ENCODE measurements at places on chromosomes 6 and 20.
A peak's percentile ranks its signal among the peaks of the same experiment; 100 is the strongest.

DNA sequence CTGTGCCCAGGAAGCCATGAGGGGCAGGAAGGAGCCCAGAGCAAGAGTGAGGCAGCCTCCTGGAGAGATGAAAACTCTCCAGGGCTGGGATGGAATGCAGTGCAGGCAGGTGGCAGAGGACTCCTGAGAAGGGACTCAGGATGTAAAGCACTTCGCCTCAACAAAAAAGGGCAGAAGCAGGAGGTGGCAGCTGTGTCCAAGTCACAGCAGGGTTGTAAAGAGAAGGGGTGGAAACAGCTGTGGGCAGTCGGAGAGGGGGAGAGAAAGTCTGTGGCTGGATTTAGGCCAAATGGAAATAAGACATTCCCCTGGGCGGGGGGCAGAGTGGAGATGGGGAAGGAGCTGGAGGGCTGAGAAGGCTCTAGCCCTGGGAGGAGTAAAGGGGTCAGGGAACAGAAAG lies 34.9 kb downstream of the CYP21A2 start:
- DNase-seq = no peak

GRCh38 chr6:136477548-136477947 lies 72.7 kb downstream of the MAP7 start:
- no peak for DNase-seq

DNA sequence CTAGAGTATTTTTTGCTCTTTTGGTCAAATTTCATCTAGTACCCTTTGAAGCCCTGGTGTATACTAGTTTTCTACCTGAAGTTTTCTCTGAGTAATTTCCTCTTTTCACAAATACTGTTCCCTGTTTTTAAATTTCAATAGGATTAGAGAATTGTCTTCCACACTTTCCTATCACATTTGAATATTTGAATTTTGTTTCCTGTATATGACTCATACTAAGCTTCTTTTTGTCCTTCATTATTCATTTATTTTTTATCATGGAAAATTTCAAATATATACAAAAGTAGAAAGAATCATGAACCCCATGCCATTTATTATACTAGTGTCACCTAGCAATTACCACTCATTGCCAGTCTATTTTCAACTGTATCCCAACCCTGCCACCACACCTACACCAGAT lies 52.7 kb downstream of the LHFPL5 start:
- DNase-seq = no peak

DNA sequence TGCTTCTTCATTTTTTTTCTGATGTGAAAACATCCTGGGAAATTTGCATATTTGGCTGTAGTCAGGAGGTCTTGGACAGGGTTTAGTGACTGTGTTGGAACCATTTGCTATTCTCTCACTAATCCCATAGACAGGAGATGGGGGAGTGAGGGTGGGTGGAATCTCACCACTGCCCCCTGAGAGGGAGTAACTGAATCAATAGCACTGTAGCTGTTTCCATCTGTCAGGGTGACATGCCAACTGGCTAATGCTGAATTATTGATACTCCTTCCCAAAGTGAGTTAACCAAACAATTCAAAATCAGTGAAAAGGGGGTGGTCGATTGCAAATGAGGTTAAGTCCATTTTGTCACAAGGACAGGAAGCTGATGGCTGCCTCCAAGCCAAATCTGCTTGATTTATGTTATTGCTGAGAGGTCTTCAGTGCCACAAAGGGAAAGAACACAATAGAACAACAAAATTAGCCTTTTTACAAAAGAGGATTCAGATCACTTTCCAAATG lies 55.1 kb upstream of the B3GAT2 start:
- DNase-seq = no peak

- no peak for DNase-seq
Measured at GRCh38 chr20:5401277-5401875, 84.6 kb upstream of the PROKR2 start.

DNA sequence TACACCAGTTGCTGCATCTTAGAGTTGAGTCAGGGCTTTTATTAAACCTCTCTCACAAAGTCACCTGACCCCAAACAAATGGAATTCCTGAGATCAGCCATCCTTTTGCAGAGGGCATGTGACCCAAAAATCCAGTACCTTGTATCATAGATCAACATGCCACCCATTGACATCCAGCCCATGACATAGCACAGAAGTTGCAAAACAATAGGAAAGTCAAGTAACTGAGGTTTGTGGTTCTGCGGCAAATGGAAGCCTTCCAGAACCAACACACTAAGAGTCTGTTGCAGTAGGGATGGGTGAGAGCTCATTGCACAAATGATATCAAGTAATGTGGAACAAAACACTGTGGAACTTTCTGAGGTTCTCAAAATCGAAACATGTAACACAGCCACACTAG lies 111.2 kb downstream of the PDE7B start:
- peak; percentile 65 for DNase-seq

DNA sequence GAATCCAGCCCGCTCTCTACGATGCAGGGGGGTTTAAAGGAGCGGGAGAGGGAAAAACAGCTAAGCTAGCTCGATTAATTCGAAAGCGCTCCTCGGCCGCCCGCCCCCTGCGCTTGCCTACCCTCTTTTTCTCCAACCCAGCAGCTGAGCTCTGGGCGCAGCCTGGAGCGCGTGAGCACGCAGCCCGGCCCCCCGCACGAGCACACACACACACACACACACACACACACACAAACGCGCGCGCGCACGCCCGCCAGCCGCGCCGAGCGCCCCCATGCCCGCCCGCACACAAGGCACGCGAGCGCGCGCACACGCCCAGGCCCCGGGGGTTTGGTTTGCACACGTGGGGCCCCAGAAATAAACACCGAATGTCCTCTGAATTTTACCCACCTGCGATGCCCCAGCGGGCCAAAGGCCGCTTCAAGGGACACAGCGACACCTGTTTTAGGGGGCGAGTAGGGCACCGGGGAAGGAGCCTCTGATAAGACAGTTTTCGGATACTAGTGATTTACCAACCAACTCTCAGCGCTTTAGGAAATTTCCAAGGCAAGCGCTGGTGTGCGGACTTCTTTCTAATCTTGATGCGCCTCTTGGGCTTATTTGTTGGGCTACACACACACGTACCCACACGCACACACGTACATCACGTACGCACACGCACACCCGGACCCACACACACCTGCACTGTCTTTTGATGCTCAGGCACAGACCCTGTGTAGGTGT lies 802 bp upstream of the NRN1 start:
- DNase-seq = no peak

DNA sequence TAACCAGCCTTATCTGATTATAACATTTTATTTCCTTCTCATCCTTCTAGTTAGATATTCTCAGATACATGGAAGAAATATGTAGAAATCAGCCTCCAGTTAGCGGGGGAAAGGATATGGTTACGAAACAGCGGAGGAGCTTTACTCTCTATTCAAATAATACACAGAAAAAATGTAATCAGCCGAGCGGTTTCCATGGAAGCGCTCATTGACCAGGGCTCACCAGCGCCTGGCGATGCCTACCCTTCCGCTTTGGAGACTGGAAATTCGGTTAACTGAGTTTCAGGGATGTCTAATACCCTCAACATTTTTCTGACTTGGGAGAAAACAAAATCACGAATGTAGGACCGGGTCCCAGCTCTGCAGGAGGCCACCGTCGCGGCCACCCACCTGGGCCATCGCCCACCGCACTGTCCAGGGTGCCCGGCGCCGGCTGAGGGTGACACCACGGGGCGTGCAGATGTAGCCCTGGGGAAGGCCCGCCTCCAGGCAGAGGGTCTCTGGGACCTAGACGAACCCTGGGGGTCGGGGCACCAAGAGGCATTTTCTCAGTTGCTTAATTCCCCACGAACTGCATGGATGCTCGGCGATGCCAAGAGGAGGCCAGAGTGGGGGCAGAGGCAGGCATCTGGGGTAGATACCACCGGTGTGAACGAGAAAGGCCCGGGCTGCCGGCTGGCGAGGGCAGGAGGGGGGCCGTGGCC lies 1.7 kb downstream of the PRR18 start:
- DNase-seq = no peak

DNA sequence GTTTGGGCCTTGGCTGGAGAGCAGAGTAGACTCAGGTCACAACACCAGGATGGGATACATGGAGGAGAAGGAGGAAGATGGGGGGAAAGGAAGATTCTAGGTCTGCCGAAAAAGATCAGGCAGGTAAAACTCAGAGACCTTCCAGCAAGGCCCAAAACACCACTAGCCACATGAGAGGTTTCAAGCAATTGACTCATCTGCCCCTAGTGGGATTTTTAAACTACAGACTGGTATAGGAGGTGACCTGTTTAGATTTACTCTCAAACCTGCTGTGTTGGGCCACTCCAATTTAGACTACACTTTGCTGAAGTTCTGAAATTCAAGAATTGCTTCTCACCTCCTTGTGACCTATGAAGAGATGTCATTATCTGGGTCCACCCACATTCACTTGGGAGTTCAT lies 236.9 kb upstream of the SASH1 start:
- DNase-seq = no peak

- no peak for DNase-seq
Measured at GRCh38 chr6:61586934-61587537, 699.0 kb downstream of the KHDRBS2 start.

DNA sequence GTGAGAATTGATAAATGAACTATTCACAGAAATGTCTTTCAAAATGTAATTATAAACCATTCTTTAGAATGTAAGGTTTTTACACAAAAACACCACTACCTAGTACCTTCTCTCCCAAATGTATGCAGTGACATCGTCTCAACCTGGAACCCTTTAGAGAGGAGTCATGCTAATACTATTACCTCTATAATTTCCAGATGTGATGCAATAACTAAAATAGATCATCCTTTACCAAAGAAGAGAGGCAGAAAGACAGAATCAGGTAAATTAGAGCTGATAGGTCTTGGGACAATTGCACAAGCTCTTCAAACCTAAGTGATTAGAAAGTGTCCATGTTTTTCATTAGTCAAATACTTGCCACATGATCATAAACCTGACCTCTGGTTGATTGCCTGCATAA lies 96.7 kb downstream of the HDGFL1 start:
- no peak for DNase-seq

GRCh38 chr20:1418350-1418749 lies 25.5 kb upstream of the FKBP1A start:
- DNase-seq = no peak

DNA sequence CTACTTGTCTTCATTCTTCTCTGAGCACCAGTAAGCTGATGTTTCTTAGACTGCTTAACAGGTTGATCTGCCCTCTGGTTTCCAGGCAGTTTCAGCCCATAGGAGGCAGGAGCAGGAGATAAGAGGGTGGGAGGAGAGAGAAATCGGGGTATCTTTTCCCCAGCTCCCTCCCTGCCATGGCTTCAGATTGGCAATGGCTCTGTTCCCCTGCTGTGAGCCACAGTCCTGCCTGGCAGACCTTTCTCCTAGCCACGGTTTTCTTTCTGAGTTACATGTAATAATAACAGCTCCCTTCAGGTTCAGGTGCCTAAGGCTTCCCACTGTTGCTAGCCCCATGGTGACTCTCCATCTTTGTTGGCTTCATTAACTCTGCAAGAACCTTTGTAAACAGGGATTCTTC lies 115.3 kb downstream of the CD83 start:
- no peak for DNase-seq

DNA sequence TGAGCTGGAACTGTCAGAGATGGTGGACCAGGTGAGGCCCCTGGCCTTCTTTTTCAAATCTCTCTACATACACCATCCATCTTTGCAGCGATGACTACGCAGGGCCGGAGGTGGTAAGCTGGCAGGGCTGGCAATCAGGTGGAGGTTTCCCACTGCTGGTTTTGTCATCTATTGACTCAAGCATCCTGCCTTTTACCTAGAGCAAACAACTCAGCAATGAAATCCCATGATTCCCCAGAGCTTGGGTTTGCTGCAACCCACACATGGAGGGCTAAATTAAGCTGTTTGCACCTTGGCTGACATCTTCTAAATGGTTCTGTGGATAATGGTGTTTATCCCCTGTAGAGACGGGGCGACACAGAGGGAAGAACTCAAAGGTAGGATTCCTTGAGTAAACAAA lies 170.2 kb downstream of the SCP2D1 start:
- DNase-seq = no peak

DNA sequence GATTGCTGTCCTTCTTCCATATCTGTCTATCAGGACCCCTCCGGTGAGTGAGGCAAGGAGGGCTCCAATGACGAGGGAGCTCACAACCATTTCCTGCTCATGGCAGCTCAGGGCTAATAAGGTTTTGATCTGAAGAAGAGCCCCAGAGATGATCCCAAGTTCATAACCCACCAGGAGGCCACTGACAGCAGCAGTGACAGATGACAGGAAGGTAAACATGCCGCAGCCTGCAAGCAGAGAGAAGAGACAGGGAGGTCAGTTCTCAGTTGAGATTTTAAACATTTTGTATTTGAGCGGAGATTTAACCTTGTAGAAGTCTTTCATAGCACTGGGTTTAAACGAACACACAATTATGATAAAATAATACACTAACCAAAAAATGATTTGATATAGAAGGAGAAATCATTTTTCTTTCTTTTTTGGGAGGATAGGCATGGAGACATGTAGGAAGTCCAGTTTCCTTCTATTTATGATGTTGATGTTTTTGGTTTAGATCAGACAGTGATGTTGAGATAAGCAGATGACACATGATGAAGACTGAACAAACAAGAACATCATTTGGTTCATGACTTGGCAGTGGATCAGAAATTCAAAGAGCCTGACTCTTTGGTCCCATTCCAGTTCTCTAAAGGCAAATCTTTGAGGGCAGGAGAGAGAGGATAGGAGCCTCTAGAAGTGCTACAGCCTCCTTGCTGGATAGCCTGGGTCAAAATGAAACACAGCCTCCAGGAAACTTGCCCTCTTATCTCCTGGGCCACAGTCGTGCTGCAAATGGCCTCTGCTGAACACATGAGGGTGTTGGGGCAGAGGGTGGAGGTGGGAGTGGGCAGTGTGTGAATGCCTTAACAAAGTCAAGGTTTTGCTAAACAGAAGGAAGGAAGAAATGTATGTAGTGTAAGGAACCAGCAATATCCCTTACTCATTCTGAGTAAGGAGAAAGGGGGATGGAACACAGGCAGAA lies 22.6 kb downstream of the SLC2A12 start:
- no peak for DNase-seq

- no peak for DNase-seq
Measured at GRCh38 chr6:134431421-134431859, 113.5 kb upstream of the SGK1 start.

DNA sequence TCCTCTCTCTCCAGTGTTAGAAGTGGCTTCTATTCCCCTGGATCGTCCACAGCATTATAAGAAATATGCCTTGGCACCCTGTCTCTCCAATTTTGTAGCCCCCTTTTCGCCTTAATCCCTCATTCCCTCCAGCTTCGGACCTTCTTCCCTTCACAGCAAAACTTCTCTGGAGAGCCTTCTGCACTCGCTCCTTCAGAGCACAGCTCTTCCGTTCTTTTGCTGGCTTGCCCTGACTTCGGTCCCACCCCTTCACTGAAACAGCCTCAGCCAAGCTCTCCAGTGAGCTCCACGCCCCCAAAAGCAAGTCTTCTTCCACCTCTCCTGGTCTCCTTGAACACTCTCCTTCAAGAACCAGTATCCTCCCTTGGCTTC lies 134.7 kb upstream of the RNF24 start:
- no peak for DNase-seq
